ENCODE measurements at places on chromosomes 1 and 21.

DNA sequence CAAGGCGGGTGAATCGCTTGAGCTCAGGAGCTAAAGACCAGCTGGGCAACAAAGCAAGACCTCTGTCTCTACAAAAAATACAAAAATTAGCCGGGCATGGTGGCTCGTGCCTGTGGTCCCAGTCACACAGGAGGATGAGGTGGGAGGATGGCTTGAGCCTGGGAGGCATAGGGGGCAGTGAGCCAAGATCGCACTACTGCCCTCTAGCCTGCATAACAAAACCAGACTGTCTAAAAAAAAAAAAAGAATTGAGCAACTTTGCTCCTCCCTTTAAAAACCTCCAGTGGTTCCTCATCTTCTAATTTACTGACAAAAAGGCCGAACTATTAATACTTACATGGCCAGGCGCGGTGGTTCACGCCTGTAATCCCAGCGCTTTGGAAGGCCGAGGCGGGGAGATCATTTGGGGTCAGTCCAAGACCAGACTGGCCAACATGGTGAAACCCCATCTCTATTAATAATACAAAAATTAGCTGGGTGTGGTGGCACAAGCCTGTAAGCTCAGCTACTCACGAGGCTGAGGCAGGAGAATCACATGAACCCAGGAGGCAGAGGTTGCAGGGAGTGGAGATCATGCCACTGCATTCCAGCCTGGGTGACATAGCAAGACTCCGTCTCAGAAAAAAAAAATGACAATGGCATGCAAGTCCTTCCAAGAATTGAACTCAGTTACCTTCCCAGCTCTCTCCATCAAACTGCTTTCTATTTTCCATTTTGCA lies 4.4 kb downstream of the ACBD3 start:
- no peak for DNase-seq

DNA sequence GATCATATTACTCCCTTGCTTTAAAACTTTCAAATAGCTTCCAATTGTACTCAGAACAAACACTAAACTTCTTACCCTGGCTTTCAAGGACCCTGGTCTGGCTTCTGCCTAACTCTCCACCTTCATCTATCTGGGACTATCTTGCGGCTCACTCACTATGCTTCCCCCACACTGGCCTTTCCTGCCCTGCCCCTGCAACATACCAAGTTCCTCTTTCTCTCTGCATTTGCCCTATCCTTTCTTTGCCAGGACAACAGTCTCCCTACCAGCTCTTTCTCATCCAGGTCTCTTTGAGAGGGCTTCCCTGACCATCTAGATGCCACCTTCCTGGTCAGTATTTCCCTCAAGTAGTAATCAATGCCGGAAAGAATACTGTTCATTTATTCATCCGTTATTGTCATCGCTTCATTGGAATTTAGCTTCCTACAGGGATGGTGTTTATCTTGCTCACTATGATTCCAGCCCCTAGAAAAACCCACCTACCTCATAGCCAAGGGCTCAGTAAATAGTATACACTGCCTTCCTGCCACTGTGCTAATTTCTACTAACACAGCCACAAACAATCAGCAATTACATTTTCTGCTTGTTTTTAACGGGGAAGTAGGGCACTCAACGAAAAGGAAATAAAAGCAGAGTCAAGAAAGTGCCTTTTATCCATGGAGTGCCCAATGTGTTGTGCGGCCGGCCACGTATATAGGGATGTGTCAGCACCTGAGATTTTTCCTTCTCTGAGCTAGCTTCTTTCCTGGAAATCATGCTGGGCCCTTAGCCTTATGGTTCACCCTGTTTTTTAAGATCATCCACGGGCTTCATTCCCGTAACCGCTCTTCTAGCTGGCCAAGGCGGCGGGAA lies 521 bp upstream of the CDC7 start:
- DNase-seq: no peak

- no peak for DNase-seq
These were observed 170.6 kb upstream of the C21orf91 start for GRCh38 chr21:17989780-17990179.

- DNase-seq: no peak
These were observed 321.2 kb upstream of the LYPLAL1 start for GRCh38 chr1:218852527-218852926.

Data from WERI-Rb-1 (cell line).